ENCODE measurements at places on chromosomes 12 and 14.

DNA sequence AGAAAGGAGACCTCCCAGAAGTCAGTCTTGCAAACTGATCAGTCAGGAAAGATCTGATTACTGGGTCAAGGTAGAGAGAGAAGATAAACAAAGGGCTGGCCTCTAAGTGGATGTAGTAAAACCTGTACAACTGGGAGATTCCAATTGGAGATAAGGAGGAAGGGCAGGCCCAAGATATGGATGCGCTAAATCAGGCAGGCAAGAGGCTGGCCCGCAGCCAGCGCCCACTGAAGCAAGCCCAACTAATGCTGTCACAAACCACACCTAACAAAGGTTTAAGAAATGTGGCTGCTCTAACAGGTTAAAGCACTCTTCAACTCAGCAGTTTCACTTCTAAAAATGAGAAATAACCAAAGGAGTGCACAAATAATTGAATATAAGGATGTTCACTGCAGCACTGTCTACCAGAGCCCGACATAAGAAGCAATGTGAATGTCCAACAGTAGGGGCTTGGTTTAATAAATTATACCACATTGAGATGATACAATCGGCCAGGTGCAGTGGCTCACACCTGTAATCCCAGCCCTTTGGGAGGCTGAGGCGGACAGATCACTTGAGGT lies 4.7 kb downstream of the GLTP start:
- DNase-seq, result no peak

DNA sequence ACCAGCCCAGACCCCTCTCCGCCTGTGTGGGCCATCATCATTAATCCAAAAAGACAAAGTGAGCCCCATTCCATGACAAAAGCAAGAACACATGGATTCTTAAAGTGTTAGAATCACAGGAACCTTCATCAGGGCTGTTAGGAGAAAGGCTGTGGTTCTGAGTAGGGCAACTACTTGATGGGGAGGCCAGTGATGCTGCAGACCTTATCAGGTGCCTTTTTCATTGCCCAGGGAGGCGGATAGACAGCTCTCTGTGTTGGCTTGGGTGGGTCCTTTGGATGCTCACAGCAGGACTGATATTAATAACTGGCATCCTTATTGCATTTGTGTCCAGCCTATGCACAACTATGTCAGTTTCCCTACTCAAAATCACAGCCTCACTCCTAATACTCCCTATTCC lies 2.3 kb downstream of the HEBP1 start:
- no peak for DNase-seq

GRCh38 chr14:61566537-61567225 lies 128.6 kb upstream of the HIF1A start:
- DNase-seq, result no peak

- DNase-seq, result no peak
These were observed 31.5 kb downstream of the RASSF9 start for GRCh38 chr12:85804663-85805062.

GRCh38 chr14:55533960-55534359 lies 46.0 kb upstream of the KTN1 start:
- DNase-seq, result no peak

- no peak for DNase-seq
These were observed 90.9 kb upstream of the CPM start for GRCh38 chr12:69023840-69024239.

DNA sequence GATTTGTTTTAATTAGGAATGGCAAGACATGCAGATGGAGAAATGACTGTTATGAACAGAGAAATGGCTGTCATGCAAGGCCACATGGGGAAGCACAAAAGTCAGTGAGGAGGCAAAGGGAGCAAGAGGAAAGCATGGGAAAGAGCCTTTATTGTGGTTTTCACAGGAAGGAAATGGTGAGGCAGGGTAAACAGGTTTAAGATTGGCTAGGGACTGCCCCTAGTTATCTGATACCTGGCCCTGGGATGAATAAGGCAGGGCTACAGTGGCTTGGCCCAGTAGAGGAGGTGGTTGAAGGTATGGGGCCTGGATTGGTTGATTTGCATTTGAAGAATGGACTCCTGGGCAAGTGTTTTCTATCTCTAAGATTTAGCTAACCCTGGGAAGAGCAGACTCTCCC lies 168.7 kb upstream of the CNOT2 start:
- DNase-seq, result no peak

- no peak for DNase-seq
These were observed 133.6 kb upstream of the SSTR1 start for GRCh38 chr14:38074081-38074480.

- DNase-seq, result no peak
These were observed 34.8 kb downstream of the DLK1 start for GRCh38 chr14:100761481-100761880.

GRCh38 chr14:35229084-35229791 lies 62.9 kb upstream of the PSMA6 start:
- no peak for DNase-seq

DNA sequence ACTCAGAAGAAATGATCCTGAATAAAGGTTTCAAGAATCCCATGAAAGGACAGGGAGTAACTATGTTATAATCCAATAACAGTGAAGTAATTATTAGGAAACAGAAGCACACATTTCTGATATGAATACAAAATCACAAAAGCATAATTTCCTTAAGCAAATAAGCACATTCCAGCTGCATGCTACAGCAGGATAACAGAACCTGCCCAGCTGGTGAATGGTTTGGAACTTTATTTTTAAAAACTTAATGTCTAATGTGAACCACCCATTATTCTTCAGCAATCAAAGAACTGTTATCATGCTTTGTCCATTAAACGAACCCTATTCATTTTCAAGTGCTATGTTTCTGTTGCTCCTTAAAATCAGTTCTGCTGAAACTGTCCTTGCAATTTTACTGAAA lies 13.4 kb downstream of the SPTLC2 start:
- no peak for DNase-seq

- DNase-seq, result peak; percentile 42
These were observed 49.0 kb downstream of the KCTD10 start for GRCh38 chr12:109428037-109428629.

- DNase-seq, result no peak
These were observed 43.4 kb upstream of the ATF1 start for GRCh38 chr12:50720501-50720900.

DNA sequence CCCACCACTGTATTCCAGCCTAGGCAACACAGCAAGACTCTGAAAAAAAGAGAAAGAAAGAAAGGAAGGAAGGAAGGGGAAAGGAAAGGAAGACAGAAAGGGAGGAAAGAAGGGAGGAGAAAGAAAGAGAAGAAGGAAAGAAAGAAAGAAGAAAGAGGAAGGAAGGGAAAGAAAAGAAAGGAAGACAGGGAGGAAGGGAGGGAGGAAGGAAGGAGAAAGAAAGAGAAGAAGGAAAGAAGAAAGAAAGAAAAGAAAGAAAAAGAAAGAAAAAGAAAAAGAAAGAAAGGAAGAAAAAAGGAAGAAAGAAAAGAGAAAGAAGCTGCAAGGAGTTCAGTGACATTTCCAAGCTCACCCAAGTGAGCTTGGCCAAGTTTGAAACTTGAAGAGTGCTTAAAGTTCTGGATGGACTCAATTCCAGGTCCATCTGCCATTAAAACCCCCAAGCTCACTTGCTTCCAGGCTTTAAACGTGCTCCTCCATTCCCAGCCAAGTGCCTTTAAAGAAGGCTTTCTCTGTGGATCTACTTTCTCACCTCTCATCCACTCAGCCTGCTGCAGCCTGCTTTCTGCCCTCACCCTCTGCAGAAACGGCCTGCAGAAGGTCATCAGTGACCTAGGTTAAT lies 101.5 kb downstream of the VCPKMT start:
- DNase-seq, result no peak

DNA sequence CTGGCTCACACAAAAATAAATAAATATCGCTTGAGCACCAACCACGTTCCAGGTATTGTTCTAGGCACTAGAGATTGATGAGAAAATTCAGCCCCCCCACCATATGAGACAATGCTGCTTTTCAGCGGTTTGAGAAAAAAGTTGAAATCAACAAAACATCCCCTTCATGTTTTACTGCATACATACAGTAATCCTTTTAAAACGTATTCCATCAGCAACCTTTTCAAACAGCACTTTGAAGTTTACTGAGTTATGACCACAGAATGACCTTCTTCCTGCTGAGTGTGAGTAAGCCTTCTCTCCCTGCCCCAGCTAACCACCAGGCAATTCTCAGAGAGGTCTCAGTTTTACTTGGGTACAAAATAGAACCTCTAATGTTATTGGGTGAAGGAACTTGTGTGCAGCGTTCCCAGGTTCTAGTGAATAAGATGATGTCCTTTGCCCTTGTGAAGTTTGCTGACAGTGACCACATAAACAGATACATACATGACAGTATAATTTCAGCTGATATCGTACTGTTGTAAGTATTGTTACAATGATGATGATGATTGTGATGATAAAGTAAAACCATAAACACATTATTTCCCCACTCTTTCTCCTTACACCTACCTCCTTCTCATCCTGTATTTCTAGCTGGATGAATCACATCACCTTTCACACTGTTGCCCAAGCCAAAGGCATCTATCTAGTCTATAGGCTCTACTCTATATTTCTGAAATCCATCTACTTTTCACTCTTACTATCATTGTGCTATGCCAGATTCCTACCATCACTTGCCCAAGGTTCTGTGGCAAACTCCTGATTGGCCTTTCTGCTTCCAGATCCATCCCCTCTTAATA lies 124.4 kb upstream of the KRR1 start:
- DNase-seq, result peak; percentile 0

- DNase-seq, result no peak
These were observed 24.3 kb upstream of the PCNX1 start for GRCh38 chr14:70882776-70883492.

- no peak for DNase-seq
These were observed 45.4 kb downstream of the GPATCH2L start for GRCh38 chr14:76196980-76197695.

DNA sequence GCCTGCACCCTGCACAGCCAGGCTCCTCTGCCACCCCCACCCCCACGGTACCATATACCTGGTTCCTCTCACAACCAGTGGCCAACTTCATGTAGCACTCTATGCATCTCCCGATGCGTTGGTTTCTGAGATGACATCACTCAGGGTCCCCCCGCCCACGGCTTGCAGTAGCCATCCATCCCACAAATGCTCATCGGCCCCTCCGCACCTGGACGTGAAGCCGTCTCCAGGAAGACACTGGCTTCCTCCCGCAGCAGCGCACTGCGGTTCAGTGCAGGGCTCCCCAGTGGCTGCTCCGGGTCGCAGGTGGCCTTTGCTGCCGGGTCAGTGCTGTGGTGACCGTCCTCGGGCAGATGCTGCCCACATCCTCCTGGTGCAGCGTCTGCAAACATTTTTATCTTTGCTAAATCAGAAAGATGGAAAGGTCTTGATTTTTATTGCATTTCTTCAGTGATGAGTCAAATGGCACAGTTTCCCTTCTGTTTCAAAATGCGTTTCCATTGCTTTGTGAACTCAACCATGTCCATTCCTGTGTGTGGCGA lies 27.5 kb upstream of the MMP17 start:
- no peak for DNase-seq

- no peak for DNase-seq
These were observed 649.3 kb downstream of the GALC start for GRCh38 chr14:87343652-87344051.

- no peak for DNase-seq
These were observed 3.3 kb downstream of the AKT1 start for GRCh38 chr14:104792101-104792884.

- no peak for DNase-seq
These were observed 1.9 kb downstream of the TMTC3 start for GRCh38 chr12:88144037-88144436.

GRCh38 chr14:39033371-39033770 lies 69.7 kb downstream of the SEC23A start:
- DNase-seq, result no peak

GRCh38 chr14:33679461-33680225 lies 271.2 kb downstream of the EGLN3 start:
- DNase-seq, result no peak

- DNase-seq, result no peak
These were observed 113.3 kb downstream of the PRKD1 start for GRCh38 chr14:29814156-29815015.

DNA sequence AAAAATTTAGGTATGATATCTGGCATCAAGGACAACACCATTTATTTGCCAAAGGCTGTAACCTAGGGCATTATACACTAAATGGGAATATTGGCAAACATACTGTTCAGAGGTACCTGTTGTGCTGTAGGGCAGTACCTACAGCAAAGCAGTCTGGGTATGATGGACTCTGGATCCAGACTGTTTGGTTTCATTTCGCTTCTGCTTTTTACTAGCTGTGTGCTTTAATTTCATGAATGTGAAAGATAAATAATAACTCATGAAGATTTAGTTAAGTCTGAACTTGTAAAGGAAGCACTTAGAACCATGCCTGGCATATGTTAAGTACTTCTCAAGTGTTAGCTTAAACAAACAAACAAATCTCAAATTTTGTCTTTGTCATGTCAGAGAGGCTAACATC lies 17.7 kb upstream of the SLC38A2 start:
- no peak for DNase-seq

DNA sequence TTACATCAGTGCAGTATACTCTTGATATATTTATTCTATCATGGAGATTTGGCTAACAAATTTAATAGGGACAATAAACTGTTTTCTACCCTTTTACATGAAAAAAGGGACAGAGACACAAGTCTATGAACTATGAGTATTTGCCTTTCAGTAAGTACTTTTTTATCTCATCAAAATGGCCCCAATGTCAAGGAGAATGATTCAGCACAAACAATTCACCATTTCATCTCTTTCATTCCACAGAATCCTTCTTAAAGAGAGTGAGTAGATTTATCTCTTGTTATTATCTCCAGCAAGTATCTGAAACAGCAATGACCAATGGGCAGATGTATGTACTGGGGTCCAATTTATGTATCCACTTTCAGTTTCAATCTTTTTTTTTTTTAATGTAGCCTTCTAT lies 447.5 kb downstream of the NPAS3 start:
- DNase-seq, result no peak

All from stimulated activated CD8-positive, alpha-beta memory T cell treated with anti-CD3 and anti-CD28 coated beads, Interleukin-15, amount 100 ng/mL, for 4 hours (primary cell).